ENCODE measurements at places on chromosomes 2 and 18. TPM values are rescaled to one million over a fixed set of nuclear protein-coding genes. Genes with fewer than 3 reads are reported as not detected.

UGT1A3 gene
- total RNA-seq, result not detected

CCL20 gene
- not detected for total RNA-seq

ACKR3 gene
- total RNA-seq, result 24.9 TPM

C2orf78 gene
- not detected for total RNA-seq

ANKAR gene
- total RNA-seq, result 19.1 TPM

STK11IP gene
- total RNA-seq, result 13.2 TPM

XDH gene
- total RNA-seq, result 0.17 TPM

PROKR1 gene
- total RNA-seq, result not detected

ANKRD62 gene
- total RNA-seq, result not detected

PLGLB2 gene
- 1.2 TPM for total RNA-seq

RHOB gene
- total RNA-seq, result 1,077 TPM

- DNase-seq, result no peak
Measured at GRCh38 chr2:220662431-220662830, 909.7 kb downstream of the EPHA4 start.

DNA sequence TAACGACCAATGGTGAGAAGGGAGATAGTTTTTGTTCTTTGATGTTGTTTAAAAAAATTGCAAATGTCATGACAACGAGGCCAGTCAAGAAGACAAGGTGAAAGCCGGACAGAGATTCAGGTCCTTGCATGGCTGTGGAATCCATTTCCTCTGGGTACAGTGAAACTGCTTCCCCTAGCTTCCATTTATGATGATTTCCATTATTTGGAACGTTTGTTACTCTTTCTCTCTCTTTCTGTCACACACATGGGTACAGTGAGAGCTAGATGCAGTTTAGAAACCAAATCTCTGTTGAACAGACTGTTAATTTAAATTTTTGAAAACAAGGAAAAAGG, 57.4 kb upstream of the MSH2 start:
- no peak for DNase-seq

- no peak for DNase-seq
Measured at GRCh38 chr2:39741871-39742270, 37.2 kb downstream of the THUMPD2 start.

DNA sequence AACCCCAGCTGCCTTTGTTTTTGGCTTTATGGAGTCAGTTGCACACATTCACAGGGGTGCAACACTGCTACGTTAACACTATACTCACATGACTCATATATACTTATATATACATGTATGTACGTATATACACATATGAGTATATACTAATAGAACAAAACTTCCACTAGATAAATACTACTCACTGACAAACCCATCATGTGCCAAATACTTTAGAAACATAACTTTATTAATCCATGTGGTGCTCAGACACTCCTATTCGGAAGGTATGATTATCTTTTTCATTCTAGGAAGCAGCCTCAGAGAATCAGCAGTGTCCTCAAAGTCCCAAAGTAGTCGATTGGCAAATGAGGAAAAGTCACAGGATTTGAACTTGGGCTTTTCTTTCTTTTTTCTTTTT, 7.9 kb downstream of the PMAIP1 start:
- no peak for DNase-seq

- no peak for DNase-seq
Measured at GRCh38 chr2:108630567-108631405, 88.5 kb upstream of the RANBP2 start.

- peak; percentile 29 for DNase-seq
Measured at GRCh38 chr18:75533950-75534349, 106.4 kb upstream of the SMIM21 start.

DNA sequence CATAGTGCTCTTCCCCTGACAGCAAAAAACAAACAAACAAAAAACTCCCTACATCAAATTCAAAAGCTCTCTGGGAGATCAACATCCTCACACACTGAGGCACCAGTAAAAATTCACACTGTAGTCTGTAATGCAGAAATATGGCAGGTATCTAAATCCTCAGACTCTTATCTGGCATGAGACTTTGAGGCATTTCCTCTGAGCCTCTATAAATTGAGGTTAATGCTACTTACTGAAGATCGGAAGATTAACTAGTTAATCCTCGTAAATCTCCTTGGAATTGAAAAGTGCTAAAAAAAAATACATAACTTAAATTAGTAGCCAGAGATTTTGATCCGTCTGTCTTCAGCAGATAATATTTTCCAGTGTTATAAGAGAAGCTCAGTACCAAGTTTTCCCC, 65.0 kb downstream of the AP1S3 start:
- DNase-seq, result no peak

- DNase-seq, result no peak
Measured at GRCh38 chr2:1795261-1796231, 51.2 kb upstream of the PXDN start.

GRCh38 chr2:60450488-60450887, 103.0 kb downstream of the BCL11A start:
- DNase-seq, result peak; percentile 89

- no peak for DNase-seq
Measured at GRCh38 chr18:30987467-30988241, 54.9 kb downstream of the DSC3 start.

DNA sequence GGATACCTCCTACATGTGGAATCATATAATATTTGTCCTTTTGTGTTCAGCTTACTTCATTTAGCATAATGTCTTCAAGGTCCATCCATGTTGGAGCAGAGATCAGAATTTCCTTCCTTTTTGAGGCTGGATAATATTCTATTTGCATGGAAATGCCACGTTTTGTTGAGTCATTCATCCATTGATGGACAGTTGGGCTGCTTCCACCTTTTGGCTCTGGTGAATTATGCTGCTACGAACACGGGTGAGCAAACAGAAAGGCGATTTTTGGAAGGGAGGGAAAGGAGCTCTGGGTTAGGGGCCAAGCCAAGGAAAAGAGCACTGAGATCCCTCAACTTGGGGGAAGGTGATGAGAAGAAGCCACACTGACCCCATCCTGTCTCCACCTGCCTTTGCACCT, 260.5 kb downstream of the TNS1 start:
- no peak for DNase-seq

DNA sequence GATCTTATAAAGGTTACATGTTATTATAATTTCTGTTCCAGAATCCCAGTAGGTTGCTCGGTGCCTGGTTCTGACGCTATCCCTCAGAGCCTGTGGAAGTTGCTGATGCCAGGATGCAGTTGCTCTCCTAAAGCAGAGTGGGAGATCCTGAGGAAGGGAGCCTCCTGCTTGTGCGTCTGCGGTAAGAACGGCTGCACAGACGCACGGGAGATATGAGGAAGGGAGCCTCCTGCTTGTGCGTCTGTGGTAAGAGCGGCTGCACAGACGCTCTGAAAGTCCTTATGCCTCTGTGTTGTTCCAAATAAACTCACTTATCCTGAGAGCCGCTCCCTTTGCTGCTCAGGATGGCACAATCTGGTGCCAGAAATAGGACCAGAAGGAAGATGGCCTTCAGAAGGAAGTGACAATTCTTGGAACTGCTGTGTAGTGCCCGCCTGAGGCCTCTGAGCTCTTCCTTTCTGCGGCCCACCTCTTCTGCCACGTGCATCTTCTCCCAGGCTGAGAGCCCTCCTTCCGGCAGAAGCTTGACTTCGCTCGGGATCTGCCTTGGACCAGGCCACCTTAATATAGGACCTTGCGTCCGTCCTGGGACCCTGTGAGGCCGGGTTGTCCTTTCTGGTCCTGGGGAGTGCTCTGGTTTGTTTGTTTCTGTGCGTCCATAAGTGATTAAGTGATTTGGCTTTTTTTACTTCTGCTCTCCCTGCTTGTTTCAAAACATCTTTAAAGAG, 89.5 kb downstream of the RTP5 start:
- no peak for DNase-seq

GRCh38 chr2:9614562-9614961, 16.2 kb downstream of the YWHAQ start:
- no peak for DNase-seq

GRCh38 chr2:222319586-222320435, 21.0 kb upstream of the PAX3 start:
- DNase-seq, result no peak

DNA sequence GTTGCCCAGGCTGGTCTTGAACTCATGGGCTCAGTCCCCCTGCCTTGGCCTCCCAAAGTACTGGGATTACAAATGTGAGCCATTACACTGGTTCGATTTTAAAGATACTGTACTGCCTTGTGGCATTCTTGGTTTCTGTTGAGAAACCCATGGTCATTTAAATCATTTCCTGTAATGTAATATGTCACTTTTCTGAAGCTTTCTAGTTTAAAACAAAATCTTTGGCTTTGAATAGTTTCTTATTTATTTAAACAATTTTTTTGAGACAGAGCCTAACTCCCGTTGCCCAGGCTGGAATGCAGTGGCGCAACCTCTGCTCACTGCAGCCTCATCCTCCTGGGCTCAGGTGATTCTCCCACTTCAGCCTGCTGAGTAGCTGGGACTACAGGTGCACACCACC, 8.9 kb downstream of the ZNF512 start:
- DNase-seq, result peak; percentile 19

DNA sequence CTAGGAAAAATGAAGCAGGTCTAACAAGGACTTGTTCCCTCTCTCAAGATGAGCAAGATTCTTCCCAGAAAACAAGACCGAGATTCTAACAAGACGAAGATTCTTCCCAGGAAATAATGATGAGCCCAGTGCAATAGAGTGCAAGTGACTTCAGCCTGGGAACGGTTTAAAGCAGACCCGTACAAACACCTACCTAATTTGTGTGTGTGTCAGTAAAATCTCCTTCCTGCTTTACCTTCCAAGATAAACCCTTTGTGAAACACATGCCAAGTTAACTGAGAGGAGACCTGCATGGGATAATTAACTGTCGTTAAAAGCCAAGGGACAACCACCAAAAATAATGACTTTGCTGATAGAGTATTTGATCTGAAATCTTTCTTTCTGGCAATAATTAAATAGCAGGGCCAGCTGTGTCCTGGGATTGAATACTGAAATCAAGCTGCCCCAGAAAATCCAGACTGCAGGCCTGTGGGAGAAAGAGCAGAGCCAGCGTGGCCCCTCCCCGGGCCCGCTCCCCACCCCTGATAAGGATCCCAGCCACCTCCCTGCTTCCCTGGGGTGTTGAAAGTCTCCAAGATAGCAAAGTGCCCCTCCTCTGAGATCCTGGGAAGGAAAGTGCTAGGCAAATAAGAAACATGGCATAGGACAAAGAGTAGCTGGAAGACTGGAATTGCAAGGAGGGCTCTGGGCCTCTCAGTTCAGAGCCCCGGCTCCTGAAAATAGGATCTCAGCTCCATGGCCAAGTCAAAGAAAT, 145.5 kb downstream of the CYP26B1 start:
- peak; percentile 82 for DNase-seq

DNA sequence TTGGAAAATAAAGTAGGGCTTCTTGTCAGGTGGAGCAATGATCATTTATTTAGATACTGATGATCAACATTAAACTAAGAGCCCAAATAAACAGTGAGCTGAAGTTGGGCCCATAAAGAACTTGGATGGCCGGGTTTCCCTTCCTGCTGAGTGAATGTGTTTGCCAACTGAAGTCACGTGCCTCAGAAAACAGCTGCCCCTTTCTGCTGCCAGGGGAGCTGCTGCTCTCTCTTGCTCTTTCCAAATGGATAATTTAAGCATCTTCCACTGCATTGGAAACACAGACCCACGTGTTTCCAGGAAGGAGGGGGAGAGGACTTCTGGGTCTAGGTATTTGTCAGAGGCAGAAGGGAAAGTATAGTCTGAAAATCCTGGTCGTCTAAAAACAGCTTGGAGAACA, 22.9 kb upstream of the NCKAP5 start:
- no peak for DNase-seq

DNA sequence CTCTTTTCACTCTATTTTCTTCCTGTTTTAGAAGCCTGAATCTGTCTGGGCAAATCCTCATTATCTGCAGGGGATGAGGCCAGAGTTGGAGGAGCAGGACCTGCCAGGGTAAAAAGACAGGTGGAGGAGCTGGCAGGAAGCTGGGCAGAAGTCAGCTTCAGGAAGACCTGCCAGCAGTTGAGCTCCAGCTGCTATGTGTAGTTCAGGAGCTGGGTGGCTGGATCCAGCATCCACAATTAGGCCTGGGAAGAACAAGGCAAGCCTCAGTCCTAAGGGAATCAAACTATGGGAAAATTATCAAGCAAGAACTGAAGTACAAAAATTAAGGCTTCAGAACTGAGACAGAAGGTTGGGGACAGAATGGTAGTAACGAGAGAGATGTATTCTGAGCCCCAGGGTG, 174.0 kb downstream of the MREG start:
- DNase-seq, result peak; percentile 34

GRCh38 chr2:206920951-206921350, 18.4 kb upstream of the CPO start:
- no peak for DNase-seq

- no peak for DNase-seq
Measured at GRCh38 chr2:156319811-156320485, 12.6 kb downstream of the NR4A2 start.

DNA sequence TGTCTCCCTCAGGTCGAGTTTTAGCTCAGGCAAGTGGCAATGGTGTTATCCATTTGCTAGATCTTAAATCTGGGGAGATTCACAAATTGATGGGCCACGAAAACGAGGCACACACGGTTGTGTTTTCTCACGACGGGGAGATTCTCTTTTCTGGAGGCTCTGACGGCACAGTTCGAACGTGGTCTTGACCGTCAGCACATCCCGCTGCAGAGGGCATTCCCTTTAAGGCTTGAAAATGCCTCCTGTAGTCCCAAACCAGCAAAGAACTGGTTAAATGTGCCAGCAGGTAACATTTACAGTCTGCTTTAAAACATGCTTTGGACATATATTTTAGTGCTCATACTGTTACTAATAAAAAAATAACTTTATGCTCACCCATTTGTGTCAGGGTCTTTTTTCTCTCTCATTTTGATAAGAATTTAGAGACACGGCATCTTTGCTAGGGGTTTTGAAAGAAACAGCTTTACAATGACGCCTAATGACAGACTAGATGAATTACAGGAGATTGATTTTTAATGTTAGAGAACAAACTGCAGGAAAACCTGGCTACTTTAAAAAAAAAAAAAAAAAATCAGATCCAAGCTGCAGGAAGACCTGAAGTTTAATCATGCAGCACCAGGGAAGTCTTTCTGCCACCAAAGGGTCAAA, 602 bp upstream of the VWC2L start:
- no peak for DNase-seq

GRCh38 chr2:113755835-113756354, 547 bp downstream of the SLC35F5 start:
- DNase-seq, result peak; percentile 91

GRCh38 chr2:162490052-162490717, 146.3 kb downstream of the GCA start:
- no peak for DNase-seq

DNA sequence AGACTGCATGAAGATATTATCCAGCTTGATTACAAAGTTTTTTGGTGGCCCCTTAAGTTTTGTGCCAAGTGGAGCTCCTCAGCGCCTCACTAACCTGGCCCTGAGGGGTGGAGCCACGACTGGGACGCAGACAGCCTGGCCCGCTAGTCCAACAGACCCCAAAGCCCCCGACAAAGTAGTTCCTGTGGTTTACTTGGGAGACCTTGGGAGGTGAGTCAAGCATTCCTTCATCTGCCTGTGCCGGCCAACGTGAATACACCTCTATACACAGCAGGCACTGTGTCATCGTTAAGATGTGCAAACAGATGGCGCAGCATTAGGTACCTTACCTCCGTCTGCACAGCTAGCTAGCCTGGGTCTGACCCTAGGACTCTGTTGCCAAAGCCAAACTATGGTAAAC, 55.0 kb upstream of the LAMA1 start:
- DNase-seq, result no peak

GRCh38 chr2:200471324-200471848, 38.5 kb downstream of the KCTD18 start:
- no peak for DNase-seq
